ENCODE measurements at places on chromosomes 12 and 14.

GRCh38 chr12:53561590-53561953, 54.3 kb upstream of the NPFF start:
- peak overlapping the region; percentile 61 for H3K27ac ChIP-seq
- no peaks in the 10 kb centered on the region for H3K36me3 ChIP-seq
- no peak overlapping the region for H3K4me3 ChIP-seq
- H3K4me1 ChIP-seq, result peaks cover 7% of the 10 kb centered on the region
- DNase-seq, result no peak
- H3K27me3 ChIP-seq, result no peaks in the 10 kb centered on the region

- DNase-seq, result no peak
- H3K27me3 ChIP-seq, result no peaks in the 10 kb centered on the region
- H3K4me1 ChIP-seq, result no peaks in the 10 kb centered on the region
- H3K4me3 ChIP-seq, result no peak overlapping the region
- H3K36me3 ChIP-seq, result no peaks in the 10 kb centered on the region
These were observed 52.6 kb downstream of the CALM1 start for GRCh38 chr14:90449411-90449810.

DNA sequence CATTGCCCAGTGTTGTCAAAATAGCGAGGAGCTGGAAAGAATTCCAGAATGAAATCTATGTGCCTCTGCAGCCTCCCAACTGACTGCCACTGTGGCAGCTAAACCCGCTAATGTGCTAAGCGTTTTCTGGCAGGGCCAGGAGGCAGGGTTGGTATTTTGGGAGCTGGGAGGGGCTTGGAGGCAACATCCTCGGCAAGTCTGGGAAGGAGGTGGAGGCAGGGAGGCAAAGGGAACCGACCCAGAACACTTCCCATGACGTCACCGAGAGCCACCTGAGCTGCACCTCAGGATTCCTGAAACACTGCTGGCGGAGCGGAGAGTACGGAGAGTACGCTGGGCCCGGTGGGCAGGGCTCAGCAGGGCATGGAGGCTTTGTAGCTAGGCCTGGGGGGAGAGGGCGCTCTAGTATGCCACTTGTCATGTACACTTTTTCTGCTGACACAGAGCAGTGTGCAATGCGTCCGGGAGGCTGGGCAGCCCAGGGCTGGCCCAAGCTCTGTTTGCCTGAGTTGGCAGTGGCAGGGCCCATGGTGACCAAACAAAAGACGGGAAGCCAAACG, 81.5 kb downstream of the DPF3 start:
- no peak overlapping the region for H3K4me3 ChIP-seq
- no peaks in the 10 kb centered on the region for H3K4me1 ChIP-seq
- no peaks in the 10 kb centered on the region for H3K36me3 ChIP-seq

GRCh38 chr12:1606021-1606622, 11.7 kb upstream of the FBXL14 start:
- no peaks in the 10 kb centered on the region for H3K27me3 ChIP-seq
- peak overlapping the region; percentile 88 for H3K27ac ChIP-seq
- peaks cover 18% of the 10 kb centered on the region for H3K4me1 ChIP-seq
- peak; percentile 95 for DNase-seq

GRCh38 chr14:51465486-51465885, 186.2 kb upstream of the FRMD6 start:
- no peak overlapping the region for H3K27ac ChIP-seq
- no peaks in the 10 kb centered on the region for H3K27me3 ChIP-seq
- no peaks in the 10 kb centered on the region for H3K4me1 ChIP-seq
- H3K36me3 ChIP-seq, result no peaks in the 10 kb centered on the region

DNA sequence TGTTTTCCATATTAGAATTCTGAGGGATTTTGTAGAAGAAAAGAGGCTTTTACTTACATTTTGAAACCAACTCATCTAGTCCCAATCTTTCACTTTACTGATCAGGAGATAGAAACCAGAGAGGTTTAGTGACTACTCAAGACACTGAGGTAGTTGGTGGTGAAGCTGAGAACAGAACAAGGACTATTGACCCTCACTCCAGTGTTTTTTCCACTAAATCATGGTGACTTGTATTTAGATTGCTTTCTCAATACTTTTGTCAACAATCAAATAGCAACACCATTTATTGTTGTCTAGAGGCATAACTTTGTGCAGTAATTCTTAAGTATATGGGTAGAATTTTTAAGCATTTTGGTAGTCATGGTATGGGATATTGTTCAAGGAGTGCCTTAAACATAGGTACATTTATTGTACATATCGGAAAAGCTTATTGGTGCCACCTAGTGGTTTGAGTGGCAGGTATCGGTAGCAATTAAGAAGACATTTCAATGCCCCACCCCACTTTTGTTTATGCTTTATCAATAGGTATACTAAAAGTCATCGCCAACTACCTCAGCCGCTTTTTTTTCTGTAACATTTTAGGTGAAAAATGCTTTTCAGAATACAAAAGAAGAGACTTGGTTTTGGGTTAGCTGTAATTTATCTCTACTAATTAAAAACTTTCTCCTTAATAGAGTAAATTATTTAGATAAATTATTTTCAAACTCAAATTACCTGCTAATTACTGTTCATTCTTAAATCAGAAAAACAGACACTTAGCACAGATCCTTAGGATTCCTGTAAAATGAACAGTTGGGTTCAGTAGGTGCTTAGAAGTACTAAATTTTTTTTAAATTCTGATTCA, 47.3 kb upstream of the PAWR start:
- H3K27me3 ChIP-seq, result no peaks in the 10 kb centered on the region
- no peaks in the 10 kb centered on the region for H3K4me1 ChIP-seq
- H3K36me3 ChIP-seq, result no peaks in the 10 kb centered on the region
- H3K27ac ChIP-seq, result no peak overlapping the region

DNA sequence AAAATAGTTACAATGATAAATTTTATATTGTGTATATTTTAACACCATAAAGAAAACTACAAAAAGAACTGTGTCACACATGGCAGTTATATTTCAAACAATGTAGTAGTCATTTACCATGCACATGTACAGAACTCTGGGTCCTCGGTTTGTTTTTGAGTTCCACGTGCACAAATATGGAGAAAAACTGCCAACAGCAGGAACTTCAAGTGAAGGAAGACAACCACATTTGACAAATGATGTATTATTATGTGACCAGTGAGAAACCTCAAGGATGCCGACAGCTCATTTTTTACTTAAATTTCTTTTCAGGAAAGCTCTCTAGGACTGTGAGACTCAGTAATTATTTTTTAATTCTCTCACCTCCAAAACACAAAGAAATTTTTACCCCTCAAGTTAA, 244.2 kb upstream of the USP15 start:
- H3K27me3 ChIP-seq, result no peaks in the 10 kb centered on the region
- H3K36me3 ChIP-seq, result no peaks in the 10 kb centered on the region
- no peak overlapping the region for H3K4me3 ChIP-seq
- H3K4me1 ChIP-seq, result no peaks in the 10 kb centered on the region

DNA sequence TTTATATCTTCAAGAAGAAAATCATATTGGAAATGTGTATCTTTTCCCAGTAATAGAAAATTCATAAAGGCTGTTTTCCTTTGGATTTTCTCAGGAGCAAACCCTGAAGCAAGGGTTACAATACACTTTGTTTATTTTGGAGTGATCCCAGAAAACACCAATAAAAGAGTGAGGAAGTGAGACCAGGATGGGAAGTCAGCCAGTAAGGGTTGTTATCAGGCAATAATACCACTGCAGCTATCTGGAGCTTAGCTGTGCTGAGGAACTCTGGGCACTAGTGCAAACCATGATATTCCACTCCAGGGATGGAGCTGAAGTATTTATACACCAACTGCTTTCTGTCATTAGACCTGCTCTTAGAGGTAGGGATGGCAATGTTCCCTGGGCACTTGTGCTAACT, 1002.3 kb downstream of the FLRT2 start:
- no peaks in the 10 kb centered on the region for H3K27me3 ChIP-seq
- no peak overlapping the region for H3K4me3 ChIP-seq
- no peak for DNase-seq
- H3K36me3 ChIP-seq, result no peaks in the 10 kb centered on the region
- H3K4me1 ChIP-seq, result no peaks in the 10 kb centered on the region

Measured in prostate gland (tissue), 2 donors.